ENCODE measurements at places on chromosomes 5 and 9.

DNA sequence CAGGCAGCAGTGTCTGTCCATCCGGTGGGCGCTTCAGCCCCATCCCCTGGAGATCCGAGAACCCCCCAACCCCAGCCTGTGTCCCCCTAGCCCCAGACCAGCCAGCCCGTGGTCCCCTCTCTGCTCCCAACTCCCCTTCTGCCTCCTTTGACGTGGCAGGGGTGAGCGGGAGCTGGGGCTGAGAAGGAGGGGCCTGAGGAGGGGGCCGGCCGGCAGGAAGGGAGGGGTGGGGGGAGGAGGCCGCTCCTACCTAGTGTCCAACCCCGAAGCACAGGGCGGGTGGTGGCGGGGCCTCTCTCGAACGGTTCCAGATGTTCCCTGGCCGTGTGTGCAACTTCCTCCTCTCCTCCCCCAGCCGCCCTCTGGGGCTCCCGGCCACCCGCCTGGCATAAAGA, 31.0 kb downstream of the GOLGA2 start:
- DNase-seq, result peak; percentile 82

DNA sequence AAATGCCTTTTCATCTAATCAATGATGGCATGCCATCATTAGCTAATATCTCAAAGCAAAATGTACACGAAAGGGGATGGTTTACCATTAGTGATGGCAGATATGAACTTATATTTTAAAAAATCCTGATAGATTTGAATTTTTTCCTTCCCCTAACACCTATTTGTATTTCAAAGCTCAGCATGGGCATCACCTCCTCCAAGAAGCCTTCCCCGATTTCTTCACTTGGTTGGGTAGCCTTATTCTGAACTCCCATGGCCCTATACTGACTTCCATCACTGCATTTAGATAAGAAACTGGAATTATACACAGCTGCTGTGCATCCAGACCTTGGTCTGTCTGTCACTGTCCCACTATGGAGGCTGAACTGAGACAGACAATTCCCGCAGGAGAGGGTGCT, 49.6 kb upstream of the FBXW11 start:
- no peak for DNase-seq

GRCh38 chr9:111484572-111484894, 350 bp upstream of the ECPAS start:
- no peak for DNase-seq

GRCh38 chr5:171032435-171032973, 170.7 kb downstream of the RANBP17 start:
- DNase-seq, result no peak

DNA sequence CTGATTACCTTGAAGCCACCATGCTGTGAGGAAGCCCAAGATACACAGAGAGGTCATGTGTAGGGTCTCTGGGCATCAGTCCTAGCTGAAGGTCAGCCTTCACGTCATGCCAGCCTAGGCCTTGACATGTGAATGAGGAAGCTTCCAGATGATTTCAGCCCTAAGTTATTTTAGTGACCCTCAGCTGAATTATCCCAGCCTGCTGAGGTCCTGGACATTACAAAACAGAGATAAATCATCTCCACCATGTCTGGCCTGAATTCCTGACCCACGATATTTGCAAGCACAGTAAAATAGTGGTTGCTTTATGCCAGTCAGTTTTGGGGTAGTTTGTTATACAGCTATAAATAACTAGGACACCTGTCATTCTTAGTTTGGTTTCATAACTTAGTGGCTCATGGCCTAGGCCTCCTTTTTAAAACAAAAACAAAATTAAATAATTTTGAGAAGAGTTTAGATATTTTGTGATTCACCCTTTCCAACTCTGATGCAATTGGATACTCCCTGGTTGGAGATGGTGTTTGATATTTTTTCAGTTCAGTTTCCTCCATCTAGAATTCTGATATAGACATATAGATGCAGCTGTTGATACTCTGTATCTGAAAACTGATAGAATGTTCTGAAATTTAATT, 571.3 kb upstream of the CLINT1 start:
- DNase-seq, result no peak

GRCh38 chr5:642481-642880, 30.3 kb downstream of the CEP72 start:
- DNase-seq, result no peak

- no peak for DNase-seq
Observed at GRCh38 chr5:52504584-52505240, 283.0 kb upstream of the ITGA1 start.

DNA sequence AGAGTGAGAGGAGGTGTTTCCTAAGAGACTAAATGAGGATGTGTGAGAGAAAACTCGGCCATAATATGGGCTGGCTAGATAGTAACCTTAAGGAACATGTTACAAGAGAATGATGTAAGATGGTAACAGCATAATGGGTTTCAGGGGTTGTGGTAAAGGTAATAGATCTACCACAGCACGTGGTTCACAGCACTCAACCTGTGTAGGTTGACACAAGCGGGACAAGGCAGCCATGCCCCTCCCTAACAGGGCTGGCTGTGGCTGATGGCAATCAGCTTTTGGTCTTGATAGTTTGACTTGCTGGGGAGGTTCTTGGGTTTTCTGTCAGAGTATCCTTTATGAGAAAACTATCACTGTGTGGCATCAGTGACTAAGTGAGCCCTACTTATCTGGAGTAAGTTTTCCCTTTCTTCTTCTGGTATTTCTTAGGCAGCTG, 138.6 kb downstream of the TRIO start:
- no peak for DNase-seq

DNA sequence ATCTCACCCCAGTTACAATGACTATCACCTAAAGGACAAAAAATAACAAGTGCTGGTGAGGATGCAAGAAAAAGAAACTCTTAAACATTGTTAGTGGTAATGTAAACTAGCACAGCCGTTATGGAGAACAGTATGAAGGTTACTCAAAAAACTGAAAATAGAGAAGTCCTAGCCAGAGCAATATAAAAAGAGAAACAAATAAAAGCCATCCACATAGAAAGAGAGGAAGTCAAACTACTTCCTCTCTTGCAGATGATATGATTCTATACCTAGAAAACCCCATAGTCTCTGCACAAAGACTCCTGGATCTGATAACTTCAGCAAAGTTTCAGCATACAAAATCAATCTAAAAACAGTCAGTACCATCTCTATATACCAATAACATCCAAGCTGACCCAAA, 221.5 kb upstream of the FAM174A start:
- no peak for DNase-seq

GRCh38 chr9:104911032-104911607, 16.8 kb downstream of the ABCA1 start:
- peak; percentile 47 for DNase-seq

DNA sequence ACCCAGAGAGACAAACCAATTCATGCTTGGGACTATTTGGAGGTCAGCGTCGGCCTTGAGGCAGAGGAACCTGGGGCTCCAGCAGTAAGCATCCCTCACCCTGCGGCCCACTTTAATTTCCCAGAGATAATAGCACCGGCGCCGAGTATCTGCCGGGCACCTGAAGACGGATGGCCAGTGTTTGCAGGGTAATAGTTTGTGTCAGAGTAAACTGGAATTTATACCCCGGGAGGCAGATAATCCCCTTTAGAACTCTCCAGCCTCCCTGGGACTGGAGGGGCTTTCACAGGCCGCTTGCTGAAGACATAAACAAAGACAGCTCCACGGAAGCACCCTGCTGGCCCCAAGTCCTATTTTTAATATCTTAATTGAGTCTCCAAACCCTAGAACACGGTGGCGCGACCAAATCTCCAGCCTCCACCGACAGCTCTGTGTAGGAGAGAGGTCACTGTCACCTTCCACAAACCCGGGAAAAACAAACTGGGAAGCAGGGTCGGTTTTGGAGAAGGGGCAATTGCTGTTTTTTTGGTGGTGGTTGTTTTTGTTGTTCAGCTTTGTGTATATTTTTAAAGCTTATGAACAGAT, 17.4 kb upstream of the FCN1 start:
- no peak for DNase-seq

GRCh38 chr5:44869928-44870327, 61.2 kb downstream of the MRPS30 start:
- DNase-seq, result no peak

GRCh38 chr9:23563517-23563916, 262.5 kb downstream of the ELAVL2 start:
- no peak for DNase-seq

DNA sequence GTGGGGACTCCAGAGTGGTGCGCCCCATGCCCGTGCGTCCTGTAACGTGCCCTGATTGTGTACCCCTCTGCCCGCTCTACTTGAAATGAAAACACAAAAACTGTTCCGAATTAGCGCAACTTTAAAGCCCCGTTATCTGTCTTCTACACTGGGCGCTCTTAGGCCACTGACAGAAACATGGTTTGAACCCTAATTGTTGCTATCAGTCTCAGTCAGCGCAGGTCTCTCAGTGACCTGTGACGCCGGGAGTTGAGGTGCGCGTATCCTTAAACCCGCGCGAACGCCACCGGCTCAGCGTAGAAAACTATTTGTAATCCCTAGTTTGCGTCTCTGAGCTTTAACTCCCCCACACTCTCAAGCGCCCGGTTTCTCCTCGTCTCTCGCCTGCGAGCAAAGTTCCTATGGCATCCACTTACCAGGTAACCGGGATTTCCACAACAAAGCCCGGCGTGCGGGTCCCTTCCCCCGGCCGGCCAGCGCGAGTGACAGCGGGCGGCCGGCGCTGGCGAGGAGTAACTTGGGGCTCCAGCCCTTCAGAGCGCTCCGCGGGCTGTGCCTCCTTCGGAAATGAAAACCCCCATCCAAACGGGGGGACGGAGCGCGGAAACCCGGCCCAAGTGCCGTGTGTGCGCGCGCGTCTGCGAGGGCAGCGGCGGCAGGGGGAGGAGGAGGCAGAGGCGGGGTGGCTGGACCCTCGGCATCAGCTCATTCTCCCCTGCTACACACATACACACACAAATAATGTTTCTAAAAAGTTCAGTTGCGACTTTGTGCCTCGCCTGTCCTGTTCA, 668 bp downstream of the GLIS3 start:
- peak; percentile 66 for DNase-seq

DNA sequence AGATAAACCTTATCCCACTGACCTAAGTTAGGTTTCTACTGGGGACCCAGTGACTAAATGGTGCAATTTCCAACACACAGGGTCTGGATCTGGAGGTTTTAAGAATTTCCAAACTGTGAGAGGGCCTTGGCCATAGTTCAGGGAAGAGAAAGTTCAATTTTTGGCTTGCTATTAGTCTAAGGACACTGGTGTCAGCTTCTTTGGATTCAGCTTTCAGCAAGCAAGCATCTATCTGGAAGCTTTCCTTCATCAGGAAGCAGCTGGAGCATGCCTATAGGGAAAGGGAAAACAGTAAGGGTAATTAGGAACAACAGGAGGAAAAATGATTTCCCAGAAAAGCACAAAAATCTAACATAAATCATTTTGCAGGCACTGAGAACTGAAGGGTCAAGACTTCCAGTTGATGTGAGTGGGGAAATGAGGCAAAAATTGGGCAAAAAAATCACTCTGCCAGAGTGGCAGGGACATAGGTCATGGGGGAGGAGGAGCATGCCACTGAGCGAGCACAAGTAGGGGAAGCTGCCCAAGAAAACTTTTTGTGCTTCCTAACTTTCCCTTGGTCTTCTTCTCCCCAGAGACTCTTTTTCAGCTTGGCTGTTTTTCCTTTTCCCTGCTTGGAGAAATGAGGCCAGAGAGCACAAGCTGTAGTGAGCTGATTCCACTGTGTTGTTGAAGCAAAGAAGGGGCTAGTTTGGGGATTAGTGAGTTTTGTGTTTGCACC, 299.6 kb downstream of the FGF10 start:
- DNase-seq, result no peak

DNA sequence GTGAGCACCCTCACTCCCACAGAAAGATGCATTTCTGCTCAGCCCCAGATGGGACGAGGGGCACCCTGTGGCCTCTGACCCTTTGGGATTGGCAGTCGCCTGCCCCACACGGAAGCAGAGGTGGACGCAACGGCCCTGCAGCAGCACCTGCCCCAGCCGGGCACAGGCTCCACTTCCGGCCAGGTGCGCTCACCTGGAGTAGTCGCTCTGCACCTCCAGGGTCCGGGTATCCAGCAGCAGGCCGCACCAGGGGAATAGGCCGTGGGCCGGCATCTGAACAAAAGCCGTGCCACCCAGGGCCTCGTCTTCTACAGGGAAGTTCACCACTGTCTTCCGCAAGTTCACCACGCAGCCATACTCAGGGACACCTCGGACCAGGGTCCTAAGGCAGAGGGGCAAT, 30.7 kb downstream of the TERT start:
- no peak for DNase-seq

DNA sequence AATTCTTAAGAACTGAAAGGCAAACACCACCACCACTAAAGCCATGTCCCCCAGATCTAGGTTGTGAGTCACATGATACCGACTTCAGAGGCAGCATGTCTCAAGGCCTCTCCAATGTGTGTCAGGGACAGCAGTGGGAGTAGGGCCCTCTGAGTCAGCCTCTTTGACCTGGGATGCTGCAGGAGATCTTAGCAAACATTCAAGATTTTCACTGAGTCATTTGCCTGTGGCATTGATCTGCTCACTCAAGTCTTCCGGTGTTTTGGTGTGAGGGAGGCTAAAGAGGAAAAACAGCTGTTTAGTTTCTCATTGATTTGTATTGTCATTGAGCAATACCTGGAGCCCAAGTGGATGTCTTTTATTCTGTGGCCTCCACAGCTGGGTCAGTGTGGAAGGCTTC, 36.1 kb downstream of the TMC1 start:
- peak; percentile 84 for DNase-seq

DNA sequence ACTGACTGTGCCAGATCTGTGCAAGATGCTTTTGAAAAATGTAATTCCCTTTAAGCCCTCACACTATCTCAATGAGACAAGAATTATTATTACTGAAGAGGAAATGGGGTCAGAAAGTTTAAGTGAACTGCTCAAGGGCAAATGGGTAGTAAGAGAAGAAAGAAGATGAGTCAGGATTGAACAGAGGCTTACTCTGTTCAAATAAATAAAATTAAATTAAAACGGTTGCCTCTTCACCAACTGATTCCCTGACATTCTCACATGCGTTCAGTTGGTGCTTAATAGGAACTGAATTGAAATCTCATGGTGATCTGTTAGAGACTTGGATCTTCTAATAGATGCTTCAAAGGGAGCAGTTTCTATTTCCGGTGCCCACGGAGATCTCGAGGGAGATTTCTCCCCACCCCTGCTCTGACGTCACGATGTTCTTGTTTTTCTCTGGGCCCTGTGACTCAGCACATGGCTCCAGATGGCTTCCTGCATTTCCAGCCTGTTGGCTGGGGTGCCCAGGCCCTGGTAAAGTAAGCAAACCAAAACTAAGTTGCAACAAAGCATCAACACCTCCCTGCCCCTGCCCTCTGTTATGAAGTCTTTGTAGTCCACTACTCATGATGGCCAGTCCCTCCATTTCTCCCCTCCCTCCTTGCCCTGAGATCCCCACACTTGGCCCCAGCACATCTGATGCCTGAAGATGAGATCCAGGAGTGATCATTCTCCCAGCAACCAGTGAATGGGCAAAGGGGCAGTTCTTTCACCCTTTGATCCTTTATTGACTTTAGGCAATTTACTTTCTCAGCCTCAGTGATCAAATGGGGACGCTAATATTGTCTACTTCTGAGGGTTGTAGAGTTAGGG, 106.1 kb upstream of the CPEB4 start:
- peak; percentile 95 for DNase-seq

- peak; percentile 4 for DNase-seq
Observed at GRCh38 chr5:169106911-169107706, 193.8 kb downstream of the SLIT3 start.

All from choroid plexus epithelial cell (primary cell).